ENCODE measurements at places on chromosomes 7 and 10.

GRCh38 chr10:1148855-1149605, 92.8 kb downstream of the WDR37 start:
- ATAC-seq = no peak

DNA sequence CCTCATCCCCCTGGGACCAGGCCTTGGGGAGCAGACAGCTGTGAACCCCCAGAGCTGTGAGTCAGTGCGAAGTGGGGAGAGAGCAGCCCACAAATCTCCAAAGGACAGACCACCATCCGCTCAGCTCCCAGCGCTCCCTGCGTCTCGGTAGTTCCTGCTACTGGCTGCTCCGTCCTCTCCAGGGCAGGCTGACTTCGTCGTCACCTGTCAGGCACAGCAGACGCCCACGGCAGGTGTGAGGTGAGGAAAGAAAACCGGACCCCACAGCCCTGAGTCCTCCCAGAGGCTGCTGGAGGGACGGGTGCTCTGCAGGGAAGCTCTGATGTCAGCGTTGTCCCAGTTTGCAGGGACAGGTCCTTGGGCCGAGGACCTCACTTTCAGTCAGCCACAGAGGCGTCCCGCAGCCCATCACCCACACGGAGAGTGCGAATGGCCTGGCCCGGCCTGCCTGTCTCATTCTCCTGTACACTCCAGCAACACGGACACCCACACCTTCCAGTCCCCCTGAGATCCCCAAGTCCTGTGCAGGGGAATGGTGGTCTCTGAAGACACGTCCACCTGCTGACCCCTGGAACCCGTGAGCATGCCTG, 95.2 kb downstream of the DNAJB6 start:
- ATAC-seq = peak; percentile 10

- no peak for ATAC-seq
These were observed 1.7 kb downstream of the ELFN1 start for GRCh38 chr7:1671594-1672451.

GRCh38 chr7:1489336-1489735, 14.9 kb downstream of the INTS1 start:
- ATAC-seq = no peak

DNA sequence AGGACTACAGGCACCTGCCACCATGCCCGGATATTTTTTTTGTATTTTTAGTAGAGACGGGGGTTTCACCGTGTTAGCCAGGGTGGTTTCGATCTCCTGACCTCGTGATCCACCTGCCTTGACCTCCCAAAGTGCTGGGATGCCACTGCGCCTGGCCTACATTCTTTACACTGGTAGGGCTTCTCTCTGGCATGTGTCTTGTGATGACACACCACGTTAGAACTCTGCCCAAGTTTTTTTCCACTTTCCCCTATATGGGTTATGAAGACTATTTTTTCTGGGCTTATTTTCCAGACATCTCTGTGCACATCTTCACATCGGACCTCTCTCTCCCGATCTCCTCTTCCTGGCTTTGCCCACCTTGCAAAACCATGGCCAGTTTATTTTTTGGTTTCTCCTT, 10.7 kb downstream of the FAM200A start:
- no peak for ATAC-seq

DNA sequence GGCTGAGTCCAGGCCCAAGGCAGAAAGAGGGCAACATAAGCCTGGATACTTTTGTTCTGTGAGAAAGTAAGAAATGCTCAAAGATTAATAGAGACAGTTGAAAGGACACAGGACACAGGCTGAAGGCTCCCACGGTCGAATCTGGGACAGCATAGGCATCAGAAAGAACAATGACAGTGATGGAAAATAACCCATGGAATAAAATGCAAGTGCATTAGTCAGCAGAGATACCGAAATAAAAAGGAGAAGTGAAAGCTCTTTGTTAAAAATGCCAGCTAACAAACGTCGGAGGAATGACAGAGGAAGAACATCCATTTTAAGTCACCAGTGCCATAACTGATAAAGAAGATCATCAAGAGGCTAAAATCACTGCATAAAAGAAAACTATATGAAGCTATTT, 19.6 kb upstream of the AGAP5 start:
- ATAC-seq = no peak

DNA sequence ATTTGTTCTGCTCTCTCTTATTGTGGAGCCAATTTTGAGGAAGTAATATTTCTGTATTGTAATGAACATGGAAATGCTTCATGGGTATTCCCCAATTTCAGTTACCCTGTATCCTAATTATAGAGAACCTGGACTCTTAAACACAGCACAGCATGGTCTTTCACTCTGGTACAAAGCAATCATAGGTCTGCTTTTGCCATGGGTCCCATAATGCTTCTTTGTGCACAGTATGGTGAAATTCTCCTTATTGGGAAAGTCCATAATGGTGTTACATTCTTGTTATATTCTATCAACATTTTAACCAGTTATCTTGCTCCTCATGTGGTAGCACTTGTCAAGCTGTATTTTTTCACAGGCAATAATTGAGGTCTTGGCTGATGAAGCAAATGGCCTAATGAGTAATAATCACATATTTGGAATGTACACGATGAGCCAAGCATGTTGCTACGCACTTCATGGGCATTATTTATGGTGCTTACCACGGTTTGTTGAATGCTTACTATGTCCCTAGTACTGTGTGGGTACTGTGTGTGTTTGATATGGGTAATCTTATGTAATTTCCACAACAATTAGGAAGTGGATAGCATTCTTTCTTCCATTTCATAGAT, 42.9 kb downstream of the PRKG1 start:
- ATAC-seq = no peak

- ATAC-seq = no peak
These were observed 61.5 kb downstream of the NKX6-2 start for GRCh38 chr10:132724446-132724845.

DNA sequence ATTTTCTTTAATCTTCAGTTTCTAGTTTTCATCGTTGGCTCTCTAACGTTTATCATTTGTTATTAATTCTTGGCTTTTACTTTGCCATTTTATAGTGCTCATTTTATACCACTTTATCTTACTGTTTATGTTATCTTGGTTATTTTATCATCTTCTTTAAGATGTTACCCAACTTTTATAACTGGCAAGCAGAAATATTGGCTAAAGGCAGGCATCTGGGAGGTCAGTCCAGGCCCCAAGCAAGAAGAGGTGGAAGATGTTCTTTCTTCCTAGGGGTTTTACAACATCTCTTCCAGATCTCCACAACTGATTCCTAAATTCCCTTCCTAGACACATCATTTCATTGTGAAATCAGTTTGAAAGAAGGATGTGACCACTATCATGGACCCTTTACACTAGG, 208.1 kb downstream of the AHR start:
- ATAC-seq = no peak

DNA sequence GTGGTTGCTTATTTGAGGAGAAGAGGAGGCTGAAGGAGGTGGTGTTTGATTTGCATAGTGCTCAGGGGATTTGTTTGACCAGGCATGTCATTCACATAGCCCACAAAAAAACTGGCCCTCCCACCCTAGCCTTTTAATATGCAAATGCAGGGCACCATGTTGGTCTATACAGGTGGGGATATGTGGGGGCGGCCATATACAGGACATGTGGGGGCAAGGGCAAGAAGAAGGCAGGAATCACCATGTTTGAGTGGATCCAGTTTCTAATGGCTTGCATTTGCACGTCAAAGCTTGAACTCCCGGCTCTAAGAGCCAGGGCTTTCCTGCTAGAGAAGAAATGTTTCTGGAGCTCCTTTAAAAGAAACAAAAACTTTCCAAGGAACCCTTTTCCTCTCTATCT, 541.0 kb downstream of the ZWINT start:
- no peak for ATAC-seq

Data from SK-N-SH treated with all-trans-retinoic acid at 6 μM for 48 hours (cell line).